PC-3 (cell line): ENCODE measurements at places on chromosomes 3 and 15. TPM values are rescaled to one million over a fixed set of nuclear protein-coding genes. Genes with fewer than 3 reads are reported as not detected.

DNA sequence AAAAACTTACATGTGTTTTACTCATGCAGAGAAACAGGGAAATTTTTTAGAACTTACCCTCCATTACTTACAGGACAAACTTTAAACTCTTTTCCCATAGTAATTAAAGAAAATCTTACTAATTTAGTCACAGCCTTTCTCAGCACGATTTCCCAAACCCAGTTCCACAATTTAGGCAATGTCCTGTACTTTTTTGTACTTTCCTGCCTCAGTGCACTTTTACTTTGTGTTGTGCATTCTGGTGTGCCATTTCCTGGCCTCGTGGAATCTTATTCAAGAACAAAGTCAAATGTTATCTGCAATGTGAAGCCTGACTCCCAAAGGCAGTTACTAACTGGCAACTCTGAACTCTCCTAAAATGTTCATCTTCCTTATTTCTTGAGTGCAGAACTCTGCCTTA lies 1.9 kb downstream of the SLC33A1 start:
- no peak for DNase-seq

GRCh38 chr3:10213156-10213792 lies 35.0 kb upstream of the TATDN2 start:
- no peak for DNase-seq

GRCh38 chr3:5494905-5495519 lies 307.5 kb downstream of the EDEM1 start:
- DNase-seq = no peak

- no peak for DNase-seq
Observed at GRCh38 chr3:197527569-197527968, 28.2 kb downstream of the BDH1 start.

Gene ALDH1L1
- total RNA-seq = not detected in 2 replicates

Gene FAM227B
- 0.98 and 1.6 TPM in 2 replicates for total RNA-seq
